ENCODE measurements at places on chromosomes 7 and 10.

DNA sequence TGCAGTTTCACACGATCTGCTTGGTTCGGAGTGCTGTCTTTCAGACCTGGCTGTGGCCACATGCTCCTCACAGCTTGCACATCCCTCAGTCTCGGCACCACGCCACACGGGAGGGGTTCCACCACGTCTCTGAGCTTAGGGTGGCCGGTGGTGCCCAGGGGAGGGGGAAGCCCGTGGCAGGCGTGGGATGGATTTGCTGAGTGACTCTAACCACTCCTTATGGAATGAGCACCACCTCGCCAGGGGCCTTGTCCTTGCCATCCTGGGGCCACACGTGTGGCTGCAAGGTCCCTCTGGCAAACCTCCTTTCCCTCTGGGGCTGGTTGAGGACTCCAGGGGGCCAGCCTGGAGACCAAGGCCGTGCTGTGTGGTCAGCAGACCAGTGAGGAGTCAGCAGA is 29.1 kb upstream of the FAM20C start:
- no peak overlapping the region for H3K27ac ChIP-seq
- peaks cover 20% of the 10 kb centered on the region for H3K27me3 ChIP-seq
- H3K36me3 ChIP-seq, result no peaks in the 10 kb centered on the region
- no peak for DNase-seq

- H3K4me1 ChIP-seq, result no peaks in the 10 kb centered on the region
- peaks cover 18% of the 10 kb centered on the region for H3K27me3 ChIP-seq
- H3K27ac ChIP-seq, result no peak overlapping the region
- H3K36me3 ChIP-seq, result no peaks in the 10 kb centered on the region
These were observed 185.7 kb downstream of the STK31 start for GRCh38 chr7:23895666-23896096.

DNA sequence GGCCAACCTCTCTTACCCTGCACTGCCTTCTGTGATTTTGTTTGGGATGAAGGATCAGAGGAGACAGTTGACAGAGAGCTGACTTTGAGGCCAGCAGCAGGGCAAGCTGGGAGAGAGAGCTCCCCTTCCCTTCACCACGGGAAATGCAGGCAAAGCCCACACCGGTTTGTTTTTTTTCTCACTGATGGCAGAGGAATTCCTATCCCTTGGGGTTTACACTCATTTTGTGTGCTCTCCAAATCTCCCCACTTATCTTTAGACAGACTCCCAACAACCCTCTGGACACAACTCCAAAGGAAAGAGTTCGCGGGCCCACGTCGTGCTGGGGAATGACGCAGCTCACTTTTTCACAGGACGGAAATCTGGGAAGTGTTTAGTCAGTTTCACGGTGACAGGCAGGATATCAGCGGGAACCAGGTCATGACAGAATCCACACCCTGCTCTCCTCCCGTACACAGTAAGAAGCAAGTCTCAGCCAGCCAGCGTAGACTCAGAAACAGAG is 68.3 kb upstream of the FAM171A1 start:
- peak; percentile 55 for DNase-seq
- peaks cover 14% of the 10 kb centered on the region for H3K4me1 ChIP-seq
- H3K4me3 ChIP-seq, result peak overlapping the region; percentile 53
- peaks cover 7% of the 10 kb centered on the region for H3K27me3 ChIP-seq

DNA sequence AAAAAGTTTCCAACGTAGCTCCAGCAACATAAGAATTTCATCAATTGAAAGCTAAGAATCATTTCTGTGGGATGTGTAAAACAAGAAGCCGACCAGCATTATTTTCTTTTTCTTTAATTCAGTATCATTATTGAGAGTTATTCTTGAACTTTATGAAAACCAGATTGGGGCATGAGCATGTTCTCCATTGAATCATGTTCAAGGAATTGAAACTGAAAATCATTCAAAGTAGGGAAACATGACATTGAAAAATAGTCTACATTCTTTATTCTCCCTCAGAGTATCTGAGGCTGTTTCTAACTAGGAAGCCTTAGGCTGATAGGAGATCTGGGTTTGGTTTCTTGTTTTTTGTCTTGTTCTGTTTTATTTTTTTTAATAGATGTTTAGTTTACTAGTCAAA is 253.7 kb downstream of the DYNC1I1 start:
- no peaks in the 10 kb centered on the region for H3K4me1 ChIP-seq
- H3K4me3 ChIP-seq, result no peak overlapping the region
- H3K36me3 ChIP-seq, result peaks cover 5% of the 10 kb centered on the region
- no peak for DNase-seq

DNA sequence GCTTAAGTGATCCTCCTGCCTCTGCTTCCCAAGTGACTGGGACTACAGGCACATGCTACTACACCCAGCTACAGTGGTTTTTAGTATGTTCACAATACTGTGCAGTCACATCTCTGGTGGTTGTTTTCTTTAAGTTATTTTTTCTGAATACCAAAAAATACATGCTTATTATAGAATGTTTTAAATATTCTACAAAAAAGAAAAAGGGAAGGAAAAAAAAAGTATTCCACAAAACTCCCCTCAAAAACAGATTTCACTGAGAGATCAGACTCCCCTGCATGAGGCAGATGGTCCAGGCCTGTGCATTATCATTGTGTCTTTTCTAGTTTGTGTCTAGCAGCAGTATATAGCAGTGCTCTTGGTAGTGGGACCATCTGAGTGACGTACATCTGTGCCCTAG is 36.8 kb downstream of the OGDH start:
- peak overlapping the region; percentile 86 for H3K27ac ChIP-seq
- H3K27me3 ChIP-seq, result no peaks in the 10 kb centered on the region
- H3K4me1 ChIP-seq, result peaks cover 78% of the 10 kb centered on the region
- H3K36me3 ChIP-seq, result peaks cover 27% of the 10 kb centered on the region
- no peak overlapping the region for H3K4me3 ChIP-seq
